ENCODE measurements at places on chromosomes 7 and 10.

GRCh38 chr7:157001920-157002818, 8.3 kb downstream of the MNX1 start:
- DNase-seq = no peak

- DNase-seq = no peak
Observed at GRCh38 chr7:74056096-74056915, 27.3 kb upstream of the LIMK1 start.

DNA sequence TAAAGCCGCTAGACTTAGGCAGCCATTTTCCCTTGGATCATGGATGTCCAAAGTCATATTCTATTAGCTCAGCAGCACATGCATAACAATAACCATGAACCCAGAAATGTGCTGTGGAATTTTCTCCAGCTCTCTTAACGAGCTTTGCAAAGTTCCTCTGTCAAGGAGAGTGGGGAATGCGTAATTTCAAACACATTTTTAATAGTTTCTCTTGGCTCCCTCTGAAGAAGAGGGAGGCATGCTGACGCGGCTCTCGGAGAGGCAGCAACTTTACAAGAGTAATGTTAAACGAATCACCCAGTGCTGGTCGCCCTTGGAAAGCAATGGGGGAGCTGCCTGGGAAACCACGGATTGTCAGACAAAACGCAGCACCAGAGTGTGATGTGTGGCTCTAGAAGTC, 114.8 kb downstream of the RAB18 start:
- no peak for DNase-seq

GRCh38 chr7:126792521-126792920, 460.2 kb downstream of the GRM8 start:
- no peak for DNase-seq

GRCh38 chr7:129553899-129554461, 51.6 kb downstream of the SMKR1 start:
- DNase-seq = peak; percentile 9

- DNase-seq = no peak
Observed at GRCh38 chr10:6579183-6579903, 733 bp downstream of the PRKCQ start.

DNA sequence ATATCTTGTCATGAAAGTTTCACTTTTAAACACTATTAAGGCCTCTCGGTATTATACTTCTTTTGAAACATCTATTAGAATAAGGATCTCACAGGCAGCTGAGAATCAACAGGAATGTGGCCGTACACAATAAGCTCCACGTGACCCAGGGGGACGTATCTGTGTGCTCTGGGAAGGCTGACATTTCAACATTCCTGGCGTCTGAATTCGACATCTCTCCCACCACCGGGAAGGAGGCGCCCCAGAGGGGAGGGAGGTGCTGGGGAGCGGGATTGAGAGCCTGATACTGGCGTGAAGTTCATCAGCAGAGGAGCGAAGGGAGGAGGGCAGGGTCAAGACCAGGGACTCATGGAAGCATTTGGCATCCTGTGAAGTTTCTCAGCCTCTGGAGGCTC, 401.3 kb downstream of the DNAJB6 start:
- no peak for DNase-seq

Measured in effector memory CD4-positive, alpha-beta T cell (primary cell).